Cortex of kidney (tissue), 1 donor: ENCODE measurements at places on chromosomes 16 and 17.

DNA sequence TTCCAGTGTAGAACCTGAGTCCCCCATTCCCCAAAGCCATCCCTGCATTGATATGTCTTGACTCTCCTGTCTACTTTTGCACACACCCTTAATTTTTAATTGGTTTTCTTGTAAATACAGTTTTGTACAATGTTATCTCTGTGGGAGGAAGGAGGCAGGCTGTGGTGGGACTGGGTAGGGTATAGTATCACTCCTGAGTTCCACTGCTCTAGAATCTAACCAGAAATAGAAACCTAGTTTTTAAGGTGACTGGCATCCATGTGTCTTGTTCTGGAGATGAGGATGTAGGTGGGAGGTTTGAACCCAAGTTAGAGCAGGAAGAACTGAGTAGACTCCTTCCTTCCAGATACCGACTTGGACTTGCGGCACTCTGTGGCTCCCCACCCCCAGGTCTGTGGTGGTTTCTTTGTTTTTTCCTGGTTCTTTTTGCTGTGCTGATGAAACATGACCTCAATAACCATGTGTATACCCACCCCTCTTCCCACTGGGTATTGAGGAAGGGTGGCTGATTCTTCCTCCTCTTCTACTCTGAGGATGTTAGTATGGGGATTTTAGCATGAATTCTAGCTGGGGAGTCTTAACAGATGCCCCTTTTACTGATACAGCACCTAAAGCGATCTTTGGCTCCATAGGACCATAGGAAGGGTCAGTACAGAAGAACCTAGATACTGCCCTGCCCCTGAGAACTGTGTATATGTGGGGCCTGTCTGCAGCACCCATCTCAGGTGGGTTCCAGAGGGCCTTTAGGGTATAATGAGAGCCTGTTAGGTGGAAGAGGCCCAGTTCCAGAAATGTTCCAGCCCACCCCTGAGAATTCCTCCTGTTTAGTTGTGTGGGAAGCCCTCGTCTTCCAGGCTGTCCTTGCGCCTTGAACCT is 48.7 kb downstream of the SF3B3 start:
- DNase-seq: no peak

DNA sequence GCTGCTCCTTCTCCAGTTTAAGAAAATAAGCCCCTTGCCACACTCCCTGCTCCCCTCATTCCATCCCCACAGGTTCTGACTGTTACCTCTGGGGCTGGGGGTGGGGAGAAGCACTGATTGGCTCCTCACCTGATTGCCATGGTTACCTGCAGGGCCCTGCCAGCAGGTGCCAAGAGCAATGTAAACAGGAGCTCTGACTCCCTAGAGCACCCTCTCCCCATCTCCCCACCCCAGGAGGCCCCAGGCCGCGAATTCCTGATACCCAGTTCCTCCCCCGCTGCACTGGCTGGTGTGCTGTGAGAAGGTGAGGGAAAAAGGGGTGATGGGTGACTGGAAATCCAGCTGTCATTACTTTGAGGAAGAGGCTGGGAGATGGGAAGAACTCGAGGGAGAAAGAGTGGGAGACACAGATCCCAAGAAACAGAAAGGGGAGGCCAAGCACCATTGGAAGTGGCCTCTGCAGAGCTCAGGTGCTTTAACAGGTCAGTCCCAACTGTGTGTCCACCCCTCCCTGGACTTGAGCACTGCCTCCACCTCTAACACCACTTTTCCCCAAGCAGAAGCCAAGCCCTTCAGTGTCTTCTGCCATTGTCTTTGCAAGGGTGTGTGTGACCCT is 4.5 kb downstream of the PCGF2 start:
- DNase-seq: no peak

DNA sequence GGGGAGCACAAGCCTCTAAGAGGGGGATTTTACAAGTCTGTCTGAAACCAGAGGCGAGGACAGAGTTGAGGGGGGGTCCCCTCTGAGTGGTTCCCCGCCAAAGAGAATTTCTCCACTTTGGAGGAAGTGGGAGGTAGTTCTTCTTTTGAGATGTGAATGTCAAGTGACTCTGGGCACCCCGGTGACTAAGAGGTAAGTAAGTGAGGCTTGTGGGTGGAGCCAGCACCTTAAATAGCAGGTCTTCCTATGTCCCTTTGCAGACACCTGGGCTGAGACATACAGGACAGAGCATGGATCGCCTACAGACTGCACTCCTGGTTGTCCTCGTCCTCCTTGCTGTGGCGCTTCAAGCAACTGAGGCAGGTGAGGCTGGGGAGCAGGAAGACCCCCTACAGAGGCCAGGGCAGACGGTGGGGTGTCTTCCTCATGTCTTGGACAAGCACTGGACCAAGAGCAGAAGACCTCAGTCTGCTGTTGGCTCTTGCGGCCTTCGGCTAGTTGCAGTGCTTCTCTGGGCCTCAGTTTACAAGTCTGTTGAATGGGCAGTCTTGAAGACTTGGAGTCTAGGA is at the start of gene CCL22:
Gene CCL22, plus strand, starts transcription at position 257 of the 569 bp plus-strand sequence. Its CDS starts 34 bp downstream, at position 291.
- DNase-seq: no peak

- DNase-seq: no peak
These were observed 11.4 kb upstream of the HOXB9 start for GRCh38 chr17:48637323-48638260.

GRCh38 chr17:1562176-1562643 is 382 bp downstream of the PITPNA start:
- DNase-seq: no peak

- no peak for DNase-seq
These were observed 46.4 kb upstream of the SDK2 start for GRCh38 chr17:73690676-73691075.

- no peak for DNase-seq
These were observed 19.9 kb upstream of the ZC3H18 start for GRCh38 chr16:88550246-88550661.
